Stimulated activated CD4-positive, alpha-beta T cell treated with anti-CD3 and anti-CD28 coated beads, Interleukin-1b, Interleukin-23, amount 100 ng/mL, for 24 hours (primary cell): ENCODE measurements at places on chromosomes 7 and 10.

DNA sequence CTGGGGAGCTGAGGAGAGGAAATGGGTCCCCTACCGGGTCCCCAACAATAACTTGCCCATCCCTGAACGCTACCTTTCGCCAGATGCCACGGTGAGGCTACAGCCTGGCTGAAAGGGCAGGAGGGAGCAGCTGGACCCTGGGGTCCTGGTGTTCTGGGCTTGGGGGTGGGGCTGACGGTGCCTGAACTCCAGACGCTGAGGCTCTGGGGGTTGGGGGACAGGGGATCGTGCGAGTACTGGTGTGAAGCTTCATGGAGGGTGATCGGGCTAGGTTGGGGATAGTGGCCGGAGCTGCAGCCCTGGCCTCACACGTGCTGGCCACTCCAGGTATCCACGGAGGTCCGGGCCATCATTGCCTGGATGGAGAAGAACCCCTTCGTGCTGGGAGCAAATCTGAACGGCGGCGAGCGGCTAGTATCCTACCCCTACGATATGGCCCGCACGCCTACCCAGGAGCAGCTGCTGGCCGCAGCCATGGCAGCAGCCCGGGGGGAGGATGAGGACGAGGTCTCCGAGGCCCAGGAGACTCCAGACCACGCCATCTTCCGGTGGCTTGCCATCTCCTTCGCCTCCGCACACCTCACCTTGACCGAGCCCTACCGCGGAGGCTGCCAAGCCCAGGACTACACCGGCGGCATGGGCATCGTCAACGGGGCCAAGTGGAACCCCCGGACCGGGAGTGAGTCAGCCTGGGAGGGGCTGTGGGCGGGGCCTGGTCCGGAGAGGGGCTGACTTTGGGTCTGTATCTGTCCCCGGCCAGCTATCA, 8.3 kb downstream of the AEBP1 start:
- no peak for DNase-seq

- no peak for DNase-seq
These were observed 96.5 kb downstream of the ADCY1 start for GRCh38 chr7:45670717-45671116.

DNA sequence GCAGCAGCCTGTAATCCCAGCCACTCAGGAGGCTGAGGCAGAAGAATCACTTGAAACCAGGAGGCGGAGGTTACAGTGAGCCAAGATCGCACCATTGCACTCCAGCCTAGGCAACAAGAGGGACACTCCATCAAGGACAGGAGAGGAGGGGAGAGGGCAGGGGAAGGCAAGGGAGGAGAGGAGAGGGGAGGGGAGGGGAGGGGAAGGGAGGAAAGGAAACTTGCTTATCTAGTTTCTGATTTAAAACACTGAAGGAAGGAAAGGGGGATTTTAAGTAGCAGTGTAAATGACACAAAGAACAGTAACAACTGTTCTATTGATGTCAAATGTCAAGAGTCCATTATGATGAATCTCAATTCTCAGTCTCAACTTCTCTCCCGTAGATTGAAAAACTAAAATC, 43.7 kb downstream of the SRPK2 start:
- DNase-seq = no peak

DNA sequence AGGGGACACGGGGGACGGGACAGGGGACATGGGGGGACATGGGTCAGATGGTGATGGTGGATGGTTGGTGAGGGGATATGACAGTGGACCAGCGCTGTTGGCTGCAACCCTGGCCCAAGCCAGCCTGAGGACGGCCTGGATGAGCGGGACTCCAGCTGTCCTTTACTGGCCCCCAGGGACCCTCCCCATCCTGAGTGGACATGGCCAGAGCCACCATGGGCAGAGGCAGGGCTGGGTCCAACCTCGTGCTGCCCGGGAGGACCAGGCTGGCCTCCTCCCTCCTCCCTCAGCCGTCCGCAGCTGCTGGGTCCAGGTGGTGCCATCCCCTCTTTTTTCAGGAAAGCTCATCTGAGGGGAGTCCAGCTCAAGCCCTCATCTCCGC, 30.4 kb downstream of the GET4 start:
- no peak for DNase-seq

DNA sequence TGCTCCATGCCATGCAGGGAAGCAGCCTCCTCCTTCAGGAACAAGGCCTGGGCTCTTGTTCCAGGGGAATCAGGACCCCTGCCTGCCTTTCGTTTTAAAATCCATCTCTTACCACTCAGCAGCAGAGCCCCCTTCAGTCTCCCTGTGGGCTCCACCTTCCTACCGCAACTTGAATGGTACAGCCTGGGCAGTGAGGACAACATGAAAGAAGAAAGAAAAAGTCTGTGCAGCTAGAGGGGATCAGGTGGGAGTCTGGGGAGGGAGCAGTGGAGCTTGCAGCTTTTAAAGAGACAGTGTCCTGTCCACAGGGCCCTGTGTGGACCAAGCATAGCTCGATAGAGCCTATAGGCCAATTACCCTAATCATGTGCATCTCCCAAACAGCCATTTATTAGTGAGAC, 3.7 kb downstream of the PLXNA4 start:
- no peak for DNase-seq

DNA sequence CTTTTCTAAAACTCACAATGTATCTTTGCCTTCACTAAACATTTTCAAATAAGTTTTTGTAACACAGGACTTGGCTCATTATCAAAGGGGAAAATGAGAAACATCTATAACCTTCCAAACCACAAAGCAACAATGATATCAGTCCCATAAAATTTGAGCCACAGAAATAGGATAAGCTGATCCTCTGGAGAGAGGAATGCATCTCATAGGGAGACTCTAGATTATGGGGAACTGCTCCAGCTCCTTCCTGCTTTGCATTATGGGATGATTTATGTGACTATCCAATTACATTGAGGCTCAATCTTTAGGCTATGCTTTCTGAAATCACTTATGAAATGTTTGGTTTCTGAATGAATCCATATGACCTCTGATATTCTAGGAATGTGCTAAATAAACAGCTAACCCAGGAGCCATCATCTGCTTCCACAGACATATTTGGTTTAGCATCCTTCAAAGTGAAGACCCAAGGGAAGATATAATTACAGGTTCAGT, 70.4 kb downstream of the CUBN start:
- no peak for DNase-seq

- no peak for DNase-seq
These were observed 466.0 kb downstream of the KIF20B start for GRCh38 chr10:90167174-90168064.
